Activated CD4-positive, alpha-beta memory T cell treated with anti-CD3 and anti-CD28 coated beads, Interleukin-2, amount 10 ng/mL, durations not matched to agents 7 days and 5 days (primary cell): ENCODE measurements at places on chromosomes 7 and 10. TPM values are rescaled to one million over a fixed set of nuclear protein-coding genes. Genes with fewer than 3 reads are reported as not detected.

DNA sequence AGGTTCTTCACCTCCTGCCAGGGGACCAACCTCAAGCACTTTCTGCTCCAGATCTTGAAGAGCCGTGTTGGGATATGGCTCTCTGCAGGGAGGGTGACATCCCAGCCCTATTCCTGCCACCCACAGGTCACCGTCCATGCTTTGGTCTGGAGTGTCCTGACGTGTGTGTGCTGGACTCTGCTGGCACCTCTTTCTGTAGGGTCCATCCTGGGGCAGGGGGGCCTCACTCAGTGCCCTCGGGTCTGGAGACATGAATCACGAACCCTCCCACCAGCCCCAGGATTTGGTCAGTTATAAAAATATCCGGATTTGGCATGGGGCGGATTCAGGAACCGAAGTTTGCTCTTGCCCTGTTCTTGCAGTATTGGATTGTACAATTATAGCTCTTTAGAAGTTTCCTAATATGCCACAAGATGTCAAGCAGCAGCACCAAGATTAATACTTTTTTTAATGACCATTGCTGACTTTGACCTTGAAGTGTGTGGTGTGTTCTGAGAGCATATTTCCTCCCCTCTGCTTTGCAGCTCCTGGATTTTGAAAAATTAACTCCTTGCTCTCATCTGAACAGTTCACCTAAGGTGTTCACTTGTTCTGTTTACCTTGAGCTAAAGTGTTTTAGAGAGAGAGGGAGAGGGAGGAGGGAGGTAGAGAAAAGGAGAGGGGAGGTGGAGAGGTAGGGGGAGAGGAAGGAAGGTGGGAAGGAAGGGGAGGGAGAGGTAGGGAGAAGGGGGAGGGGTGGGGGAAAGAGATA lies 95.4 kb upstream of the SHH start:
- DNase-seq, result no peak
- H3K4me1 ChIP-seq, result no peaks in the 10 kb centered on the region
- H3K27me3 ChIP-seq, result no peaks in the 10 kb centered on the region
- H3K4me3 ChIP-seq, result no peak overlapping the region
- no peaks in the 10 kb centered on the region for H3K36me3 ChIP-seq

GRCh38 chr10:132423966-132424861 lies 27.2 kb downstream of the PWWP2B start:
- H3K36me3 ChIP-seq, result no peaks in the 10 kb centered on the region
- no peak overlapping the region for H3K4me3 ChIP-seq
- no peak overlapping the region for H3K27ac ChIP-seq
- no peaks in the 10 kb centered on the region for H3K27me3 ChIP-seq

DNA sequence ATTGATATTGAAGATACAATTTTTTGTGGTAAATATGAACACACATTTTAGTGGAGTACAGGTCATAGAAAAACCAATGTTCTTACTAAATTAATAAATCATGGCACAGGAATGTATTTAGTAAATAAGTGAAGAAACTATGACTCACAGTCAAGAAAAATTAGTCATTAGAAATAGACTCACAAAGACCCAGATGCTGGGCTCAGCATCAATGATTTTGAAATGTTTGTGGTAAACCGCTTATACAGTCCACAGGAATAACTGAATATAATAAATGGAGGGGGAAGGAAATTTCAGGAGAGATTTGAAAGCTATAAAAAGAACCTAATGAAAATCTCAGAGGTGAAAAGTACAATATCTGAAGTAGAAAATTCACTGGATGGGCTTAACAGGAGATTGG lies 138.3 kb upstream of the ADCY1 start:
- no peak overlapping the region for H3K27ac ChIP-seq
- H3K36me3 ChIP-seq, result no peaks in the 10 kb centered on the region
- H3K4me3 ChIP-seq, result no peak overlapping the region
- H3K27me3 ChIP-seq, result peaks cover 23% of the 10 kb centered on the region

SLC26A3 gene
- total RNA-seq, result not detected

- H3K4me1 ChIP-seq, result peaks cover 84% of the 10 kb centered on the region
- peak; percentile 71 for DNase-seq
- H3K4me3 ChIP-seq, result peak overlapping the region; percentile 68
- H3K27me3 ChIP-seq, result no peaks in the 10 kb centered on the region
- no peaks in the 10 kb centered on the region for H3K36me3 ChIP-seq
These were observed 26.4 kb upstream of the KLF6 start for GRCh38 chr10:3811291-3811870.

GIMAP1 gene
- 18.8 TPM for total RNA-seq

DNA sequence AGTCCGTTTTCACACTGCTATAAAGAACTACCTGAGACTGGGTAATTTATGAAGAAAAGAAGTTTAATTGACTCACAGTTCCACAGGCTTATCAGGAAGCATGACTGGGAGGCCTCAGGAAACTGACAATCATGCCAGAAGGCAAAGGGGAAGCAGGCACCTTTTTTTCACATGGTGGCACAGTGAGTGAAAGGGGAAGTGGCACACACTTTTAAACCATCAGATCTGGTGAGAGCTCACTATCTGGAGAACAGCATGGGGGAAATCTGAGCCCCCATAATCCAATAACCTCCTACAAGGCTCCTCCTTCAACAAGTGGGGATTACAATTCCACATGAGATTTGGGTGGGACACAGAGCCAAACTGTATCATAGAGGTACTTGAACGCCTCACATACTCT lies 30.0 kb downstream of the AGR3 start:
- H3K27ac ChIP-seq, result no peak overlapping the region
- no peak for DNase-seq
- H3K4me3 ChIP-seq, result no peak overlapping the region
- no peaks in the 10 kb centered on the region for H3K4me1 ChIP-seq
- H3K27me3 ChIP-seq, result peaks cover 35% of the 10 kb centered on the region

DNA sequence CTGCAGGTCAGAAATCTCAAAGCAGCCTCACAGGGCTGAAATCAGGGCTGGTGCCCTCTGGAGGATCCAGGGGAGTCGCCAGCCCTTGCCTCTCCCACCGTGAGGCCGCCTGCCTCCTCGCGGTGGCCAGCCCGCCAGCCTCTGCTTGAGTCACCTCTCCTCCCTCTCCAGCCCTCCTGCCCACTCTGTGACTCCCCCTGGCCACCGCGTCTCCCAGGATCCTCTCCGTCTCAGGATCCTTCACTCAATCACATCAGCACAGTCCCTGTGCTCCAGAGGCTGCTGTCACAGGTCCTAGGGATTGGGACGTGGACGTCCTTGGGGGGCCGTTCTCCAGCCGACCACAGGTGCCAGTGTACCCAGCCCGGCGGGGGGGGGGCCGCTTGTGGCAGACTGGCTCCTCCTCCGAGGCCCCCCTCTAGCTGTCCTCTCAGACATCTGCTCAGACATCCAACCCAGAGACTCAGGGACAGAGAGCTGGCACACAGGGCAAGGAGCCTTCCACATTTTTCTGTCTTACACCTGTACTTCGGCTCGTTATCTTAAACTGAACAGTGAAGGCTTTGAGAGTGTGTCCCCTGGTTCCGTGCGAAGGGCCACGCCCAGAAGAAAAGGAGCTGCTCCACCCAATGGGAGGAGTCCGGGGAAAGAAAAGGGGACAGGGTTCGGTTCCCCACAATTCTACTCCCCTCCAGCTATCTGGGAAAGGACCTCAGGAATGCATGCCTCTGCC lies 9.4 kb upstream of the PPP2R2D start:
- no peak for DNase-seq
- H3K4me1 ChIP-seq, result peaks cover 9% of the 10 kb centered on the region
- no peaks in the 10 kb centered on the region for H3K36me3 ChIP-seq
- H3K4me3 ChIP-seq, result no peak overlapping the region

GRCh38 chr7:27147199-27148030 lies at the start of gene HOXA6:
Gene HOXA6 (minus strand): TSS chr7:27147774. CDS start chr7:27147749, 25 bp downstream.
- H3K4me3 ChIP-seq, result no peak within 1 kb of the TSS
- peaks cover 58% of the 10 kb centered on the region for H3K27me3 ChIP-seq
- H3K4me1 ChIP-seq, result peaks cover 16% of the 10 kb centered on the region
- no peak for DNase-seq

- H3K27me3 ChIP-seq, result no peaks in the 10 kb centered on the region
- H3K36me3 ChIP-seq, result no peaks in the 10 kb centered on the region
- DNase-seq, result no peak
- no peak overlapping the region for H3K4me3 ChIP-seq
- no peaks in the 10 kb centered on the region for H3K4me1 ChIP-seq
- no peak overlapping the region for H3K27ac ChIP-seq
These were observed 98.0 kb downstream of the TEX36 start for GRCh38 chr10:125584954-125585353.

GRCh38 chr7:64313740-64314491 lies at the start of gene ZNF736:
Gene ZNF736 (plus strand): TSS chr7:64313961. CDS start chr7:64314151, 190 bp downstream.
- H3K36me3 ChIP-seq, result peaks cover 39% of the 10 kb centered on the region
- H3K27me3 ChIP-seq, result no peaks in the 10 kb centered on the region
- peak within 1 kb of the TSS; percentile 97 for H3K4me3 ChIP-seq
- H3K27ac ChIP-seq, result peak within 1 kb of the TSS; percentile 92

GRCh38 chr7:108231221-108231620 lies 101.1 kb upstream of the LAMB4 start:
- no peaks in the 10 kb centered on the region for H3K36me3 ChIP-seq
- no peak overlapping the region for H3K27ac ChIP-seq
- peaks cover 1% of the 10 kb centered on the region for H3K27me3 ChIP-seq
- no peak for DNase-seq

- H3K27me3 ChIP-seq, result no peaks in the 10 kb centered on the region
- no peak overlapping the region for H3K4me3 ChIP-seq
- no peak overlapping the region for H3K27ac ChIP-seq
- no peaks in the 10 kb centered on the region for H3K36me3 ChIP-seq
These were observed 72.6 kb downstream of the AHR start for GRCh38 chr7:17370901-17371585.

GRCh38 chr7:128931965-128932861 lies 5.5 kb upstream of the IRF5 start:
- peaks cover 25% of the 10 kb centered on the region for H3K4me1 ChIP-seq
- DNase-seq, result no peak
- no peak overlapping the region for H3K27ac ChIP-seq
- H3K27me3 ChIP-seq, result peaks cover 6% of the 10 kb centered on the region

GRCh38 chr10:110382695-110383094 lies 78.0 kb upstream of the SMNDC1 start:
- H3K27ac ChIP-seq, result no peak overlapping the region
- DNase-seq, result no peak
- H3K4me1 ChIP-seq, result peaks cover 18% of the 10 kb centered on the region
- H3K36me3 ChIP-seq, result no peaks in the 10 kb centered on the region
- peaks cover 1% of the 10 kb centered on the region for H3K27me3 ChIP-seq

DNA sequence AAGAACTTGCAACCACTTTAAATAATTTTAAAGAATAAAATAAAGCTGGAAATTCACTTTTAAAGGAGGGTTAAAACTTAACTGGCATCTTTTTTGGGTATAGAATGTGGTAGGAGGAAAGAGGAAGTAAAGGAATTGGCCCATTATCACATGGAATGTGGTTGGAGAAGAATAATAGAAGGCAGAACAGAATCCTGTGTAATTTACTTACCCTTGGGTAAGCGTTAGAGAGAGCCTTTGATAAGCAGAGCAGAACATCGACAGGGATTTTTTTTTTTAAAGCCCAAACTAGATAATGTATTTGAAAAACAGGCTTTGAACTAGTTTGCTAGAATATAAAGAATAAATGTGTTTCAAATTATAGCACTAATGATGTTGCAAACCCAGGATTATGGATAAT lies 199.8 kb upstream of the KIAA1217 start:
- no peak overlapping the region for H3K27ac ChIP-seq
- no peaks in the 10 kb centered on the region for H3K27me3 ChIP-seq
- H3K4me3 ChIP-seq, result no peak overlapping the region
- H3K4me1 ChIP-seq, result no peaks in the 10 kb centered on the region

GRCh38 chr10:73126343-73126742 lies 16.1 kb downstream of the NUDT13 start:
- H3K4me3 ChIP-seq, result no peak overlapping the region
- H3K27me3 ChIP-seq, result no peaks in the 10 kb centered on the region
- no peaks in the 10 kb centered on the region for H3K4me1 ChIP-seq
- DNase-seq, result no peak

DNA sequence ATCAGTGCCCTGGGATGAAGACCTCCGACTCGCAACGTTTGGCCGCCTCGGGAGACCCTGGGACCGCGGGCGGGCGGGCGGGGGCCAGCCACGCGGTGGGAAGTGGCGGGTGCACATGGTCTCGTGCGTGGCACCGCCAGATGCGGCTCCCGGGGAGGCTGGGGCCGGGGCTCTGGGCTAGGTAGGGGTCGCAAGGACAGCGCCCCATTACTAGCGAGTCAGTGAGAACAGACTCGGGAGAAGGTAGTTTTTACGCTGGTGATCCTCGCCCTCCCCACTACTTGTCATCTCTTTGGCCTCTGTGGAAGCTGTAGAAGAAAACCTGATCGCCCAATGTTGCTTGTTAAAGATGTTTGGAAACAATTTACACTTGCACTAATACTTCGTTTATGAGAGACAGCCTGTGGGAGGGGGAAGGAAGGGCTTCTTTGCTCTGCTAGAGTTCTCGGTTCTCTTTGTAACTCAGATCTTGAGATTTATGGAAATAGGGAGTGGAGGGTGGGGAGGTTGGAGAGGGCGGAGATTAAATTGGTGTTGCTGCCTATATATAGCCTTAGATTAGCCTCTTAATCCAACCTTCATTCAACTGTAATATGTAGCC lies 591 bp downstream of the BZW2 start:
- H3K27ac ChIP-seq, result peak overlapping the region; percentile 86
- no peak for DNase-seq
- H3K4me3 ChIP-seq, result peak overlapping the region; percentile 90

DNA sequence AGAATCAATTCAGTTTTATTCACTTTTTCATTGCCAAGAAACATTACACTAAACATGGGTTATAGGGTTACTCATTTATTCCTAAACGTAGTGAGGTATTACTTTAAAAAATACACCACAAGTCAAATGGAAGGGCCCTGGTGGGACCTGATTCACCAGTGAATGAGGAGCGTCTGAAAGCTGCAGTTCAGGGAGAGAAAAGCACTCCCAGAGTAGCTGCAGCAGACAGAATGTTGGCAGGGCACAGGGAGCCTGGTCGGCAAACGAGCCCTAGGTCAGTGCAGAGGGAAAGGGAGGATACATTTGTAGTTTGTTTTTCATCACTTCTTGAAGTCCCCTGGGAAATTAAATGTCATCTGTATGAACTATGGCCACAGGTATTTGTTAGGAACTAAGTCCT lies 361.7 kb upstream of the ETV1 start:
- H3K36me3 ChIP-seq, result no peaks in the 10 kb centered on the region
- no peaks in the 10 kb centered on the region for H3K27me3 ChIP-seq
- no peak overlapping the region for H3K27ac ChIP-seq
- H3K4me3 ChIP-seq, result no peak overlapping the region

DNA sequence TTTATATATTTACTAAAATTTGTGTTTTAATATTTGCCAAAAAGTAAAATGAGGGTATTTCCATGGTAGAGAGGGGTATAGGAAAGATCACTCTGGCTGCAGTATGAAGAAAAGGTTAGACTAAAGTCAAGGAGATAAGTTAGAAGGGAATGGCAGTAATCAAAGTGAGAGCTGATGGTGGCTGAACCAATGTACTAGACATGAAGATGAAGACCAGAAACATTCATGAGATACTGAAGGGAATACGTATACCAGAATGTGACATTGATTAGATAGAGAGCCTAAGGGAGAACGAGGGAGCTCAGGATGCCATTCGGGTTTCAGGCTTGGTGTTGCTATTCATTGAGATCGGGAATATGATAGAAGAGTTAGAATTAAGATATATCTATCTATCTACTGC lies 7.8 kb downstream of the ZNF713 start:
- no peak overlapping the region for H3K4me3 ChIP-seq
- H3K36me3 ChIP-seq, result no peaks in the 10 kb centered on the region
- no peaks in the 10 kb centered on the region for H3K27me3 ChIP-seq
- H3K4me1 ChIP-seq, result no peaks in the 10 kb centered on the region

GRCh38 chr10:112872728-112873127 lies 77.3 kb upstream of the TCF7L2 start:
- no peaks in the 10 kb centered on the region for H3K4me1 ChIP-seq
- H3K36me3 ChIP-seq, result no peaks in the 10 kb centered on the region
- H3K27ac ChIP-seq, result no peak overlapping the region

SPDYE1 gene
- not detected for total RNA-seq

RELN gene
- total RNA-seq, result not detected

GPR141 gene
- total RNA-seq, result not detected

- H3K27ac ChIP-seq, result no peak overlapping the region
- H3K4me1 ChIP-seq, result no peaks in the 10 kb centered on the region
- H3K27me3 ChIP-seq, result peaks cover 11% of the 10 kb centered on the region
These were observed 125.0 kb downstream of the PRLHR start for GRCh38 chr10:118470470-118470869.
